ENCODE measurements at places on chromosomes 1 and 21.

DNA sequence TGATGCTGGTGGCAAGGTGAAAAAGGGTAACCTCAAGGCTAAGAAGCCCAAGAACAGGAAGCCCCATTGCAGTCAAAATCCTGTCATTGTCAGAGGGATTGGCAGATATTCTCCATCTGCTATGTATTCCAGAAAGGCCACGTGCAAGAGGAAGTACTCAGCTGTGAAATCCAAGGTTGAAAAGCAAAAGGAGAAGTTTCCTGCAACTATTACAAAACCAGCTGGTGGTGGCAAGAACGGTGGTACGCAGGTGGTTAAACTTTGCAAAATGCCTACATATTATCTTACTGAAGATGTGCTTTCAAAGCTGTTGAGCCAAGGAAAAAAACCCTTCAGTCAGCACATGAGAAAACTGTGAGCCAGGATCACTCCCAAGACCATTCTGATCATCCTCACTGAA is 13.7 kb upstream of the VPS45 start:
- DNase-seq = no peak

- DNase-seq = no peak
Measured at GRCh38 chr21:17519965-17520609, 7.2 kb downstream of the CXADR start.

GRCh38 chr1:200411406-200412257 is 1.8 kb upstream of the ZNF281 start:
- DNase-seq = no peak

DNA sequence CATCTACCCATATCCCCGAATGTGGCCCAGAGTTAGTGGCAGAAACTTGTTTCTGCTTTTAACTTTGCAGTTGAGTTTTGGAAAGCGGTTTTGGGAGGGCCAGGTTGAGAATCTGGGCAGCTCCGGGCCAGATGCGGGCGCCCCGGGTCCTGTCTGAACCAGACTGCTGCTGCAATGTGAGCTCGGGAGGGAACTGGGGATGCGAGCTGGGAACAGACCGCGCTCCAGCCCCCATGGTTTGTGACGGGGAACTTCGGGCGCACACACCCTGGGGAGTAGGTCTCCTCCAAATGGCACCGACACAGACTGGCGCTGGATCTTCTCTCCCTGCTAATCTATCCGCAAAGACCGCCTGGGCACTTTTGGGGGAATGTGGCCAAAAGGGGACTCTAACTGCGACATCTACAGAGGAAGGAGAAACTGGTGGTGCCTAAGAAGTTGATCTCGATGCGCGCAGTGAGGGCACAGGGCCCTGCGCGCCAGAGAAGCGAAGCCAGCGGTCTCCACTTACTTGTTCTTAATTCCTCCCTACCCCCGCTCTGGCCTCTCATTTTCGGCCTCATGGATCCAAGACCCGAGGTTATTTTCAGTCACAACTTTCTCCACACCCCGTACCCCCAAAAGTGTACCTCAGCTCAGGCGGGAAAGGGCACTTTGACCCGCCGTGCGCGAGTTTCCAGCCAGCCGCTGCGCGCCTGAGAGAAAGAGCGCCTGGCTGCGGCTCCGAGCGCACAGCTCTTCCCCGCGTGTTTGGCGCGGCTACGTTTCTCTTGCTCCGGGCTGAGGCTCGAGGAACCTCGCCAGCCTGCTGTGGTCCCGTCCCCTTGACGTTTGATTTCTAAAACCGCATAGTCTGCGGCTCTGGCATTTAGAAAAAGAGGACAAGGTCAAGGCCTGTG is 411.0 kb upstream of the ESRRG start:
- no peak for DNase-seq

- no peak for DNase-seq
Measured at GRCh38 chr21:28229814-28230213, 762.9 kb downstream of the LTN1 start.

DNA sequence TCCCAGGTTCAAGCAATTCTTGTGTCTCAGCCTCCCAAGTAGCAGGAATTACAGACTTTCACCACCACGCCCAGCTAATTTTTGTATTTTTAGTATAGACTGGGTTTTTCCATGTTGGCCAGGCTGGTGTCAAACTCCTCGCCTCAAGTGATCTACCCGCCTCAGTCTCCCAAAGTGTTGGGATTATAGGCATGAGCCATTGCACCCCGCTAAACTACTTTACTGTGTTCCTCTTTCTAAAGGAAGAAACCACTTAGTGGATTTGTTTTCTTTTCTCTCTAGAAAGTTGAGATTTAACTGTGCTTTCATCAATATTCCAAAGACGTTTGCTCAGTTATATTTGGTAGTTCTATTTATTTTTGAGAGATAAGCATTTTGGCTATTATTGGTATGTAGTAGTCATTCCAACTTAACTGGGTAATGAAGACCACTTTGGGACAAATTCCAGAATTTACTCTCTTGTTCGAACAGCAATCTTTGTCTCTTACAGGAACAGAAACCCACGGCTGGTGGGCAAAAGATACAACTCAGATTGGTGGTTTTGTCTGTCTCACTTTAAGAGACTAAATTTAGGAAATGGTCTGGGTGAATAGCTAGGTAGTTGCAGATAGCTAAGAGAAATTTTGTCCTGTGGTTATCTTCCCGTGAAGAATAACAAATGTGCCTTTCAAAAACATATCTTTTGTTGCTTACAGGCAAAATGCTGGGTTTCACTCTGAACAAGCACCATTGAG is 103.5 kb upstream of the CD55 start:
- no peak for DNase-seq

DNA sequence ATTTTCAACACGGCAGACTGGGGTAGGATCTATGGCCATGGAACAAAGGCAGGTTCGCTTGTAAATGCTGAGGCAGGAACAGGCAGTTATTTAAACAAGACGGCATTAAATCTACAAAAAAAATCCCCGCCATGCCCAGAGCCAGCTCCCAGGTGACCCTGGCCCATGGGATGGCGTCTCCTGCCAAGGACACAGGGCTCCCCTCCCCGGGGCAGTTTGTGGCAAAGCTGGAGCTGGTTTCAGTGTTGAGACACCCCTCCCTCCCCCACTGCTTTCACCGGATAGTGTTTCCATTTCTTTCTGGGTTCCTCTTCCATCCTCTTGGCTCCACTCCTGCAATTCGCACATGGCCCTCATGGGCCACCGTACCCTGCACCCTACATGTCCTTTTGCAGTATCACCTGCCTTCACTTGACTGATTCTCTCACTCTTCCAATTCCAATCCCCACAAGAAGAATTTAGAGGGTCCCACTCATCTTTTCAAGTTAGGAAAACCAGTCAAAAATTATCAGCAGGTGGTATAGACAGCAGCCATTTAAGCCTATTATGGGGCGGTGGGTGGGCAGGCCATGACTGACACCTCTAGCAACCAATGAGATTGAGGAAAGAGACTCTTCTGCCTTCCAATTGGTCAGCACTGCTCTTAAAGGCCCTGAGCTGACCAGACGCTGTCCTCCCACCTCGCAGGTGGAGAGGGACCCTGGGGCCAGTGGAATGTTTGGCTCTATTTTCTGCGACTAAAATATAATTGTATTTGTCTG is 52.0 kb downstream of the OLIG1 start:
- no peak for DNase-seq

- no peak for DNase-seq
Measured at GRCh38 chr1:209616366-209617046, 33.0 kb downstream of the CAMK1G start.

GRCh38 chr1:93518516-93518915 is 70.6 kb downstream of the FNBP1L start:
- DNase-seq = no peak

DNA sequence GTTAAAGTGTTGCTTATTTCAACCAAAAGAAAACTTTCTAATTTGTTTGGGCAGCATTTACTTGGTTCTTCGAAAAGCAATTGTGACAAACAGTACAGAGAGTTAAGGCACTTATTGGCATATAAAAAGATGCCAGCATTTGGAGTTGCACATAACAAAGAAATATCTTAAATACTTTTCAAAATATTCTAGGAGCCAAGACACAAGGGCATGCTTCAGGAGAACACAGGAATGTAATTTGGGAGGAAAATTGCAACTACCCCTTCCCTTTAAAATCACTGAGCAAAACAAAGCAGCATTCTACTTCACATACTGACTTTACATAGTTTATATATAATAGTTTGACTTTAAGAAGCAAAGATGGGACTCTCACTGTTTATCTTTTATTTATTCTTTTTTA is 4.6 kb upstream of the TIE1 start:
- DNase-seq = no peak

DNA sequence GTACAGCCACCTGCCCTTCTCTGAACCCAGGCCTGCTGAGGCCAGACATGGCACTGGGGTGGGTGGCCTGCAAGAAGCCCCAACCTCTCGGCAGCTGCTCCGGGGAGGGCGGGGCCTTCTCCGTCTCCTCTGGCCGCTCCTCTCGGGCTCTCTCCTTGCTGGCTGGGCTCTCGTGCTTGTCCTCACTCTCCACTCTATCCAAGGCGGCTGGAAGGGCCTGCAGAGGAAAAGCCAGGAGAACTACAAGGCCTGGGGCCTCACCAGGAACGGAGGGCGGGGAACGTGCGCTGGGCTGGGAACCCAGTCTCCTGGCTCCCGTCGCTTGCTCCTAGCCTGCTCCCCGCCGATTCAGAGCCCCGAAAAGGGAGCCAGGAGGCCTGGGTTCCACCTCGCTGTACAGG is 59.1 kb downstream of the CHD5 start:
- DNase-seq = no peak

DNA sequence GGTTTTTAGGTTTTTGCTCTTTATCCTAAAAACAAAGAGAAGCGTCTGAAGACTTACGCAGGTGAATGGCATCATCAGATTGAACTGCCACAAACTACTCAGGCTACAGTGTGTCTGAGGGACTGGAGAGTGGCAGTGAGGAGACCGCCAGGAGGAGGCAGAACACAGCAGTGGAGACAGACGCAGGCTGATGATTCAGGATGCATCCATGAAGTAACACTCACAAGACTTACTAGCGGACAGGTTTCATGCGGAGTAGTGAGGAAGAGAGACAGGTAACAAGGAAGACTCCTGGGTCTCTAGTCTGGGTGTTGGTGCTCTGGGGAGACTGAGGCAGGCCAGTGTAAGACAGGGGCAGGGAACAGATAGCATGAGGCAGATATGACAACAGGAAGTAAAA is 5.7 kb downstream of the HSF2BP start:
- no peak for DNase-seq

- DNase-seq = no peak
Measured at GRCh38 chr1:205205055-205205454, 6.4 kb downstream of the DSTYK start.

DNA sequence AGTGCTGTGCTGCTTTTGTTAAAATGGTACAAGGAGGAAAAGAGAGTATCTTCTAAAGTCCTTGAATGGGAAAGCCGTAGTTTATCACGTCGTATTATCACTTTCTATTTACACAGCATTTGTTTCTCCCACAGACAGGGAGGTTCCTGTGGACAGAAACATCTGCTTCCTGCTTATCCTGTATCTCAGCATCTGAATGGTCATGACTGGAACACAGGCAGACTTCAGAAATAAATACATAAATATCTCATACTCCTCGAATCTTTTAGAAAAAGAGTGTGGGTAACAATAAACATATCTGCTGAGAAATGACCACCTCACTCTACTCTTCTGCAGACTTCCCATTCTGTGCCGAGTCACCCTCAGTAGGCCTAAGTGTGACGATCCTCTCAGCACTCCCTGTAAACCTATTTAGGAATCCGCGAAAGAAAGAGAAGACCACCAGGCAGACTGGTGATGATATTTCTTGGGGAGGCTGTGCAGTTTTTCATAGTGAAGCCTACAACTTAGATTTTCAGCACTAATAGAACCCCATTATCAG is 393.5 kb downstream of the SMYD3 start:
- no peak for DNase-seq

GRCh38 chr21:28066076-28066475 is 926.6 kb downstream of the LTN1 start:
- no peak for DNase-seq

DNA sequence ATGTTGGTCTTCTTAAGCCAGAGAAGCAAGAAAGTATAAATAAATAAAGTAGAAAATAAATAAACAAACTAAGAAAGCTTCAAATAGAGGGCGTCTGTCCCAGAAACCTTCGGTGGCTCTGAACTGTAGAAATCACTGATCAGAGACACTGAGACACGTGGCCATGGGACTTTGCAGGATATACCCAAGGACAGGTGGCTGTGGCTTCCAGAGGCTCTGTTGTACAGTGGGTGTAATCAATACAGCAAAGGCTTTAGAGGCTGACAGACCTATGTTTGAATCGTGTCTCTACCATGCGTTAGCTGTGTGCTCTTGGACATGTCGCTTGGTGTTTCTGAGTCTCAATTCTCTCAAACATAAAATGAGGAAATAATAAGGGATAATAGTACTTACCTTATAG is 41.0 kb upstream of the EPS15 start:
- no peak for DNase-seq

DNA sequence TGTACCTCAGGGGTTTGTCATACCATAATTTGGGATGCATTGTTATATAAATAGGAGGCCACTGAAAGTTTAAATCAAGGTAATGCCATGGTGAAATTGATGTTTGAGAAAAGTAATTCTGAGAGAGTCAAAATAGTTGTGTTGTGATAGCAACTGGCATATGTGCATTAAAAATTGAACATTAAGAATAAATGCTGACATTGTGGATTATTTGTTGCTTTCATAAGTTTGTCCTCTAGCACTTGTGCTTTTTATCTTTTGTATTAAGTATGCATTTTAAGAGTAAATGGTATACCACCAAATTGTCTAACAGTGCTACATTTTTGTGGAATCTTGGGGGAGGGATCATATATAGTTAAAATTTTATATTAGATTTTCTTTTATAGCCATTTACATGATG is 275.9 kb upstream of the CACYBP start:
- no peak for DNase-seq

DNA sequence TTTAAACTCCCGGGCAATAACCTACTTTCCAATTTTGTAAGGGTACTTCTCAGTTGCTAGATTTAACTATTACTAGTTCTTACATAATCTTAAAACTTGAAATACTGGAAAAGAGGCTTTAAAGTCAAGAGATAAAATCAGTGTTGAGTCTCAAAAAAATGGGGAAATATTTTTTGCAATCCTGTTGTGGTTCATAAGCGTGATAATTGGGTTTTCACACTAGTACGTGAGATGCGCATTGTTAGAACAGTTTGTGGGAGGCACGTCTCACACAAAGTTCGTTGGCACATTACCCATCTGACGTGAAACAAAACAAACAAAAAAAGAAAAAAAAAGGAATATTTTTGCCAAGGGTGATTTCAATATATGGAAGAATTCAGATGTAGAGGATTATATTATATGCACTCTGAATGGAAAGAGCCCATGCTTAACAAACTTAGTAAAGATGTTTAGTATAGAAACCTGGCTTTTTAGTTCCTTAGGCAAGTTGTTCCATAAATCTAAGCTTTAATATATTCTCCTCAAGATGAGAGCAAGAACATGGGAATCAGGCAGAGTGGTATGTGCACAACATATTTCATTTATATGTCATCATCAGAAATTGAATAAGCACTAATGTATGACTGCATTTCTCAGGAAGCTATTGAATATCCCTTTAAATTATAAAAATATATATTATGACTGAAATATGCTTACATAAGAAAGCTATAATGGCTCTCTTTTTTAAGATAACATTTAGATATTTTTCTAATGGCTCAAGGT is 73.9 kb upstream of the TNFSF4 start:
- no peak for DNase-seq

Data from forelimb muscle (tissue), 1 donor.